ENCODE measurements at places on chromosomes 11 and 22.

GRCh38 chr22:48146426-48146825, 1384.0 kb downstream of the TBC1D22A start:
- no peak for DNase-seq

DNA sequence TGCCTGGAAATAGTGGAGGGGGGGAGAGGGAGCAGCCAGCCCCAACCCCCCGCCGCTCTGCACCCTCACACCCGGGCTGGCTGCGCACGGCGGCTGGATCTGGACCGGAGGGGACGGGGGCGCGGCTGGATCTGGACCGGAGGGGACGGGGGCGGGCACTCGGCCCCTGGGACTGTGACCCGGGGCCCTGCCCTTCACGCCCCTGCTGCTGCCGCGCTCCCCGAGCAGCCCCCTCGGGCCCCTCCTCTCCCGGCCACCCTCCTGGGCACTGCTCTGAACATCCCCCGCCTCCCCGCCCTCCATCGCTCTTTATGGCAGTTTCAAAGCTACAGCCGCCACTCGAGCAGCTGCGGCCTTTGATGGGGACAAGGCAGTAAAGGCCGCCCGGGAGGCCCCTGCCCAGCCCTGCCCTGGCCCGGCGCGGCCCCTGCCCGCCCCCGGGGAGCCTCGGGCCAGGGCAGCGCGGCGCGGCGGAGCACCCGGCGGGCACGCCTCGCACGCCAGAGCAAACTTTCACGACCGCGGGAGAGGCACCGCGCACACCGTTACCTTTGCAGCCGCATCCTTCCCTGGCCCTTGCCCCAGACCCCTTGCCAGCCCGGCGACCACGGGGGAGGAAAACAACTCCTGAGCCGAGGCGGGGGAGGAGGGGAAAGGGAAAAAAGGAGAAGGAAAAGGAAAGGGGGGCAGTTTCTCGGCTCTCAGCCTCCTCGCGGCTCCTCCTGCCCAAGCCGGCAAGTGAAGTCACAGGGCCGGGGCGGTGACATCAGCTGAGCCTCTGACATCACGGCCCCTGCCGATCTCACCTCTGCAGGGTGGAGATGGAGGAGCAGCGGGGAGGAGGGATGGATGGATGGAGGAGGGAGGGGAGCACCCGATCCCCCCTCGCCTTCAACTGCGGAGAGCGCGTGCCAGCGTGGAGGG, 13.1 kb upstream of the TCF20 start:
- DNase-seq, result no peak

DNA sequence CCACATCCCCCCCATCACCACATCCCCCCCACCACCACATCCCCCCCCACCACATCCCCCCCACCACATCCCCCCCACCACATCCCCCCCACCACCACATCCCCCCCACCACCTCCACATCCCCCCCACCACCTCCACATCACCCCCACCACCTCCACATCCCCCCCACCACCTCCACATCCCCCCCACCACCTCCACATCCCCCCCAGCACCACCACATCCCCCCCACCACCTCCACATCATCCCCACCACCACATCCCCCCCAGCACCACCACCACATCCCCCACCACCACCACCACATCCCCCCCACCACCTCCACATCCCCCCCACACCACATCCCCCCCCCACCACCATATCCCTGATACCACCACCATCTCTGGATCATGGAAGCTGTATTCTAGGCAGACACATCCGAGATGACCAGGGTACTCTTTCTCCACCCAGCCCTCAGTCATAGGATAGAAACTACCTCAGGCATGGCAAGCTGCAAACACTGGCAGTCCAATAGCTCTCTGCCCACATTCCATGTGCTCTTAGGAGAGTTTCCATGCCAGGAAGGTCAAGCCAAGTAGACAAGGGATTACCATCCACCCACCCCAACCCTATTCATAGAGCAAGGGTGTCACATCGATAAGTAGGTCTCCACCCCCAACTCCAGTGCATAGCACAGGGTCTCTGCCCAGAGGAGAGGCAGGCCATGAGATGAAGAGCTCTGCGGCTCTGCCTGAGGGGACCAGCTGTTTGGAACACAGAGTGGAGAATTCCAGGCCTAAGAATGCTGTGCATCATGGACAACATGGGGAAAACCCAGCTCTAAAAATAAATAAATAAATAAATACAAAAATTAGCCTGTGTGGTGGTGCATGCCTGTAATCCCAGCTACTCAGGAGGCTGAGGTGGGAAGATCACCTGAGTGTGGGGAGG, 33.0 kb upstream of the TEAD1 start:
- DNase-seq, result no peak

- no peak for DNase-seq
Measured at GRCh38 chr11:88508759-88509581, 171.4 kb upstream of the CTSC start.

- no peak for DNase-seq
Measured at GRCh38 chr11:35087648-35088047, 51.3 kb upstream of the CD44 start.

- no peak for DNase-seq
Measured at GRCh38 chr11:78039919-78040671, 17.0 kb upstream of the KCTD14 start.

DNA sequence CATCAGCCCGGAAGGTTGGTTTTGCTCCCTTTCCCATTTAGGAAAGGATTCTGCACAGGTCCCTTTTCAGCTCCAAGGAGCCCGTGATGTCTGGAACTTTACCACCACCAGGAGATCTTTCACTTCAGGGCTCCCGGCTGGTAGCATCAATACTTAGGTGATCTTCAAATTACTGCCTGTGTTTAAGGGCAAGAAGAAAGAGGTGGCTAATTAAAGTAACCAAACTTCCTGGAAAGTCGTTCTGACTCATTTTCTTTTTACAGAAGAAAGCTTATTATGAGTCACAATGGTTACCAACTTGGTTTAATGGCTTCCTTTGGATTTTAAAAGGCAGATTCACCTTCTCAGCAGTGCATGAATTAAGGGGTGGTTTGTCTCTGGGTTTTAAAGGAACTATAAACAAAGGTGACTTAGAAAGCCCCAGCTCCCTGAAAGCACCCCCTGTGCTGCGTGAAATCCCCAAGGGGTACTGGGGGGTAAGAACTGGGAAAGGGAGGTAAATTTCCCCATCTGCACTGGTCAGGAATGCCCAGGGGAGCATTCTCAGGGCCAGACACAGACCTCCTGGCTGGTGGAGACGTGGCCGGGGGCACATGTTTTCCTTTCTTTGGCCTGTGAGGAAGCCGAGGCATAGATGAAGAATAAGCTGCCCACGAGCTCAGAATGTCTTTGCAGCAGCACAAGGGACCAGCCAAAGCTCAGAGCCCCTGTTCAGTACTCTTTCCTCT, 8.8 kb downstream of the POU2F3 start:
- DNase-seq, result no peak

- DNase-seq, result no peak
Measured at GRCh38 chr22:47851586-47851985, 1089.1 kb downstream of the TBC1D22A start.

DNA sequence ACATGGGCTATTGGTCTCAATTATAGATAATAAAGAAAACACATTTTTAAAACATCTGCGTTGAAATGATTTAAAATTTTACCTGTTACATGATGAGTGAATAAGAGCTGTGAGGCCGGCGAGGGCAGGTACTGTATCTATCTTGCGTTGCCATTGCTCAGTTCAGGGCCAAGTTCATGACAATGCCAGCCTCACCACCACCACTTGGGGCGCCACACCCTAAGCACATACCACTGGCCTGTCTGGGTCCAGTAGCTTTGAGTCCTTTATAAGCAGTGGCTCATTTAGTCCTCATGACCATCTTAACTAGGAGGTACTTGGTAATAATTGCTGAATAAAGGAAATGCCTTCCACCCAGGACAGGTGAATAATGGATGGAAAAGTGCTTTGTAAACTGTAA, 14.5 kb upstream of the MB start:
- DNase-seq, result no peak

DNA sequence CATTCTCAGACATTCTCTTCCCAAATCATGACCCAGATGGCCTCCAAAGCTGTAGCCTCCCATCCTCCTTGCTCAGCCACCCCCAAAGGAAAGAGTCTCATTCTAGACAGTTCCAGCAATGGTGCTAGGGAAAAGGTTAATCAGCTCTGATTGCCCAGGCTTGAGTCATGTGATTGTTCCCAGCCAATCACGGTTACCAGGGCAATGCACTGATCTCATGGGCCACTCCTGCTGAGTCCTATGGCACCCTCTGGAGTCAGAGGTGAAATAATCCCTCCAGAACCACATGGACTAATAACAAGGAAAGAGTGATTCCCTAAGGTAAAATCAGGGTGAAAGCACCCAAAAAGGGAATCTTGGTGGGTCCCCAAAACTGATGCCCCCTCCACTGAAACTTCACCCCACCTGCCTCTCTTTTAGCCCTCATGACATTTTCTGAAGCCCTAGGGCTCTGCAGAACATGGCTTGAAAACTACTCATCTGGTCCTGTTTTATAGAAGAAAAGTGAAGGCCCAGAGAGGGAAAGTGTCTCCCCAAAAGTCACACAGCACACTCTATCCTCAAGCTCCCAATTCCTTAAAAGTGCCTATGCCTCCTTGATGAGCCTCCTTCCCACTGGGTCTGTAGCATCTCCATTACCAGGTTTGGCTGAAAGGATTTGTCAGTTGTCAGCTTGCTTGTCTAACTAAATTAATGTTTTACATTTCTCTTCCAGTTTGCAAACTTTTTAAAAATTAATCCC, 203.7 kb downstream of the MN1 start:
- DNase-seq, result no peak

DNA sequence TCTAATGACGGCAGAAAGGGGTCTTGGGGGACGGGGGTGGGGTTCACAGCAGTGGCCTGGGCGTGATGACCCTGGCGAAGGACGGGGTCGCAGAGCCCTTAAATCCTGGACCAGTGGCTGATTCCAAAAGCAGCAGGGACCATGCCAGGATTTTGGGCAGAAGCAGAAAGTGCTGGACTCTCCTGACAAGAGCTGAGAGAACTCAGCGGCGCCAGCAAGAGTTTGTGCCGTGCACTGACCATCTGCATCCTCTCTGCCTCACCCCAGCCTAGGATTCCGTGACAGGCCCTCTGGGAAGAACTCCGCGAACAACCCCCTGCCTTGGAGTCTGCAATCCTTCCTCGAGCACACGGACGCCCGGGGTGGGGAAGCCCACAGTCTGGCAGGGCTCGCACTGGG, 644 bp upstream of the NDUFV1 start:
- no peak for DNase-seq

GRCh38 chr11:66546368-66546965, at the start of gene ACTN3:
Gene ACTN3, plus strand, starts transcription at chr11:66546903. Its CDS starts 35 bp downstream, at chr11:66546938.
- DNase-seq, result no peak

DNA sequence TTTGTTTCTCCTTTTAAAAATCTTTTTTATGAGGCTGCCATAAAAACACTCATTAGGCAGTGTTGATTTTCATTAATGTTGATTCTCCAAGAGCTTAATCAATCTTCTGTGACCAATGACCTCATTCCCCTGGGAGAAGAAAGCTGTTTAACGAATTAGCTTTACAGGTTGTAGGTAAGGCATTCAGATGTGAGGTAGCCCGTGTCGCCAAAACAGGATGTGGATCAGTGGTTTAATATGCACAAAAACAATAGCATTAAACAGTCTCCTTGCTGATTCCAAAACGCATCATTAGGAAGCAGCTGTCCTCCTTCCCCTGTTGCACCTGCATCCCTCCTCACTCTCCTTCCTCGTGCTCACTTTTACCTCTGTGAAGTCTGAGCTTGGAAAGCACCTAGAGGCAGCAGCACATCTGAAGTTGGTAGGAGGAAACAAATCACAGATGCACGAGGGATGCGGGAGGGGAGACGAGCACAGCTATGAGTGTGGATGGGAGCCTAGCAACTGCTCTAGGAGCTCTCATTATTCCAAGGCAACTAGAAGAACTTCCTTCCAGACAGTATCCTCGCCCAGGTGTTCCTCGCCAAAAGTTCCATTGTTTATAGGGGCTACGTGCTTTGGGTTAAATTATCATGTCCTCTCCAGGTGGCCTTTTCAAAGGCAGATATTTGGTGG, 179.4 kb upstream of the SNX19 start:
- no peak for DNase-seq

DNA sequence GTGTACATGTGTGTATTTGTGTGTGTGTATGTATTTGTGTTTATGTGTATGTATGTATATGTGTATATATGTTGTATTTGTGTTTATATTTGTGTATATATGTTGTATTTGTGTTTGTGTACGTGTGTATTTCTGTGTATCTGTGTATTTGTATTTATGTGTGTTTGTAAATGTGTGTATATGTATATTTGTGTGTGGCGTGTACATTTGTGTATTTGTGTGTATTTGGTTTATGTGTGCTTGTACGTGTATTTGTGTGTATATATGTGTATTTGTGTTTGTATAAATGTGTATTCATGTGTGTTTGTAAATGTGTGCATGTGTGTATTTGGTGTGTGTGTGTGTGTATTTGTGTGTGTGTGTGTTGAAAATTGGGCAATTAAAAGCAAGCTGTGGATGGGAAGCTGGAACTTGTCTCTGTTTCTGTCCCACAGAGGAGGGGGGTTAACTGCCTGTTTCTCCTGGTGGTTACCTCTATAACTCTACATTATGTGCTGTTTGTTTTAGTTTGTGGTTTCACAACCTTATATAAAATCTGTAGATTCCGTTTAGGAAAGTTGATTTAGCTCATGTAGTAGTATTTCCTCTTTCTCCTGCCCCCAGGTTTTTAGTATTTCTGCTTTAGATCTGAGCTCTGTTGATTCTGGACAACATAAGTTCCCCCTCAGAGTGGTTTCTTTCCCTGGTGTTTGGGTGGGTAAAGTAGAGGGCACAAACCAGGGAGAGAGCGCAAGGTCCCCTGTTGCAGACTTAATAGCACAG, 28.9 kb downstream of the AP2A2 start:
- no peak for DNase-seq

GRCh38 chr11:126136507-126136906, 73.8 kb upstream of the CDON start:
- no peak for DNase-seq

GRCh38 chr11:28730889-28731288, 622.7 kb downstream of the METTL15 start:
- no peak for DNase-seq

DNA sequence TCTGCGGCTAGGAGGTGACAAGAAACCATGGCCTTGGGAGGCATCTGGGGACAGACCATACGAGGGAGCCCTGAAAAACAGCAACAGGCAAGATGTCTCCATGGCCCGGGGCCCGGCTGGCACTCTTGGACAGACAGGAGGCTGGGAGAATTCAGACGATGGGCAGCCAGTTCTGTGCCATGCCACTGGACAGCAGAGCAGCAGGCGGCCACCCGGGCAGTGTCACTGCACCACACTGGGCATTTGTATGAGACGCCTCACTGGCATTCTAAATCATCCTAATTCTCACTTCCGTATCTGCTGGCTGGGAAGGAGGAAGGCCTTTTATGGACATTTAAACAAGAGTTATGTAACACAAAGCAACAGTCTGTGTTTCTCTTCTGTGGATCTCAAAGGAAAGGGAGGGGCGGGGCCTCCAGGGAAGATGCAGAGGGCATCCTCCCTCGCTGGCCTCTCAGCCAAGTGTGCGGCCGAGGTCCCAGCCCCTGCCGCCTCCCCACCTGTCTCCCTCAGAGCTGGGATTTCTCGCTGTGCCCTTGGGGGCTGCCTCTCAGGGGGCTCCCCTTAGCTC, 350.3 kb downstream of the SHANK2 start:
- no peak for DNase-seq

DNA sequence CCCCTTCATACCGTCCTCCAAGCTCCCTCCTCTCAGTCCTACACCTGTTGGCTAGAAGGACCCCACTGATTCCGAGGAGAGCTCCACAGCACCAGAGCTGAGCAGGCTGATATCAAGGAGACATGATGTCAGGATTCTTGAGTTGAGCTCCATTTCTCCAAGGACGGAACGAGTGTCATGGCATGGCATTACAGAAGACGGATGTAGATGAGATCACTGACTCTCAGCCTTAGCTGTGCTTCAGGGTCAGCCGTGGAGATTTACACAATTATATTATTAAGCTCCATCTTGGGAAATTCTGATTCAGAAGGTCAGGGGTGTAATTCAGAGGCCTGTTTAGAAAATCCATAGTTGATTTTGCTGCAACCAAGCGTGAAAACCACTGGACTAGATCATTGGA, 428.9 kb upstream of the B3GAT1 start:
- no peak for DNase-seq

Data from stimulated activated CD8-positive, alpha-beta memory T cell treated with anti-CD3 and anti-CD28 coated beads, Interleukin-4, amount 100 ng/mL, for 1 hour (primary cell).